ENCODE measurements at places on chromosomes 5 and 9.

GRCh38 chr9:13487936-13488335, 208.4 kb upstream of the MPDZ start:
- no peak for DNase-seq

DNA sequence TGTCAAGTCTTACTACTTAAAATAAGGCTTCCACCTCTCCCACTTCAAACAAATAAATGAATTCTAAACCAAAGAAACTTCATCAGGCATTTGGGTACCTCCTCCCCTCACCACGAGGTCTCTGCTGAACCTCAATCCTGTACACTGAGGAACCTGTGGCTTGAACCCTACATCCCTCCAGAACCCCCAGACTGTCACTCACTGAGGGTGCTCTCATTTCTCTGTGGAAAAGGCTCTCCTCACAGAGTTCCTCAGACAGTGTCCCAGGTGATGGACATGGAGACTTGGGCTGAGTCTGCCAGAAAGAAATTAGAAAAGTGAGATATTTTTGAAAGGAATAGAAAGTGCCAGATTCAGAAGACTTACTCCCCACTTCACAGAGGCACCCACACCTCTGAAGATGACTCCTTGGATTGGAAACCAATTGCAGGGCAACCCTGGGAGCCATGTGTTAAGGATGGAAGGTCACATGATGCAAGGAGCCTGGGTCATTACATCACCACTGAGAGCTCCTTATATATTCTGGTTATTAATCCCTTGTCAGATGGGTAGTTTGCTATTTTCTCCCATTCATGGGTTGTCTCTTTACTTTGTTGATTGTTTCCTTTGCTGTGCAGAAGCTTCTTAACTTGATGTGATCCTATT, 19.8 kb downstream of the MLANA start:
- no peak for DNase-seq

- no peak for DNase-seq
Measured at GRCh38 chr5:131305138-131305689, 41.4 kb downstream of the CDC42SE2 start.

GRCh38 chr5:133032852-133033742, 6.7 kb upstream of the ZCCHC10 start:
- DNase-seq = no peak

GRCh38 chr9:110919609-110920008, 118.7 kb downstream of the LPAR1 start:
- no peak for DNase-seq

- DNase-seq = no peak
Measured at GRCh38 chr9:2019723-2020122, 4.6 kb downstream of the SMARCA2 start.

- DNase-seq = no peak
Measured at GRCh38 chr5:179269781-179270543, 75.3 kb downstream of the ADAMTS2 start.

GRCh38 chr5:131463656-131464055, 171.4 kb downstream of the RAPGEF6 start:
- DNase-seq = no peak

- DNase-seq = no peak
Measured at GRCh38 chr5:163261647-163262269, 175.6 kb upstream of the CCNG1 start.

GRCh38 chr5:101561018-101561417, 657.9 kb upstream of the ST8SIA4 start:
- no peak for DNase-seq

GRCh38 chr5:133694181-133694831, 82.0 kb upstream of the FSTL4 start:
- DNase-seq = no peak

GRCh38 chr5:72301557-72301956, 18.5 kb downstream of the MRPS27 start:
- DNase-seq = peak; percentile 95

GRCh38 chr9:86741311-86742208, 205.7 kb downstream of the GAS1 start:
- no peak for DNase-seq

DNA sequence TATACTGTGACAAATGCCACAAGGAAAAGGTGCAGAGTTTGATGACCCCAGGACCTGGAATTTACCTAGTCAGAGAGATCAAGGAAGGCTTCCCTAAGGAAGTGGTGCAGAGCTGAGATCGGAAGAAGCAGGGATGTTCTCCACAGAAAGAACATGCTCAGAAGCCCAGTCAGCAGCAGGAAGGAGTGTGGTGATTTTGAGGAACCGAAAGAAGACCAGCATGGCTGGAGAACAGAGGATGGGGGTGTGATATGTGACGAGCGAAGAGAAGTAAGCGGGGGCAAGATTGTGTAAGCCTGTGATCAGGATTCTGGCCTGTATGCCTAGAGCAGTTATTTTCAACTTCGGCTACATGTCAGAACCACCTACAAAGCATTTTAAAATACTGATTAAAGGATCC, 18.7 kb upstream of the PIK3R1 start:
- no peak for DNase-seq

DNA sequence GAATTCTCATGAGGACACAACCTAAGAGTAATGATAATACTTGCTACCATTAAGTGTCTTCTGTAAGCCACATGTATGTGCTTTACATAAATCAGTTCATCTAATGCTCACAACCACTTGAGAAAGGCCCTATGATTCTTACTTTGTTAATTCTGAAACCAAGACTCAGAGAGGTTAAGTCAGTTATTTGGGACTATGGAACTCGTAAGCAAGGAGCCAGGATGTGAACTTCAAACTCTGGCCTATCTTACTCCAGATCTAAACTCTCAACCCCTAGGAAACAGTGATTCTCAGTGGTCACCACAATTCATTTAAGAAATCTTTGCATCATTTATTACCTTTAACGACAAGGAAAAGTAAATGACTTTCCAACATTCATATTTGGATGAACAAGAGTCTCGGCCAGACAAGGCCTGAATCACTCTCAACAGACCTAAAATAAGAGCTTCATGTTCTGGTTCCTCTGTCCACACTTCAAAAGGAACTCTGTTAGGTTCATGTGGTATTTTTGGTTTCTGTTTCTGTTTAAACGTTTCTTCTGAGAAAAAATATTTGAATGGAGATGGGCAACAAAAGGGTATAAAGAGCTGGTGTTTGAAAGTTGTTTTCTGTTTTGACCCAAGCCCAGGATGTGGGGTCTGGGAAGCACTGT, 104.8 kb downstream of the LPAR1 start:
- DNase-seq = no peak

GRCh38 chr9:97860451-97861147, 7.6 kb downstream of the FOXE1 start:
- DNase-seq = no peak

DNA sequence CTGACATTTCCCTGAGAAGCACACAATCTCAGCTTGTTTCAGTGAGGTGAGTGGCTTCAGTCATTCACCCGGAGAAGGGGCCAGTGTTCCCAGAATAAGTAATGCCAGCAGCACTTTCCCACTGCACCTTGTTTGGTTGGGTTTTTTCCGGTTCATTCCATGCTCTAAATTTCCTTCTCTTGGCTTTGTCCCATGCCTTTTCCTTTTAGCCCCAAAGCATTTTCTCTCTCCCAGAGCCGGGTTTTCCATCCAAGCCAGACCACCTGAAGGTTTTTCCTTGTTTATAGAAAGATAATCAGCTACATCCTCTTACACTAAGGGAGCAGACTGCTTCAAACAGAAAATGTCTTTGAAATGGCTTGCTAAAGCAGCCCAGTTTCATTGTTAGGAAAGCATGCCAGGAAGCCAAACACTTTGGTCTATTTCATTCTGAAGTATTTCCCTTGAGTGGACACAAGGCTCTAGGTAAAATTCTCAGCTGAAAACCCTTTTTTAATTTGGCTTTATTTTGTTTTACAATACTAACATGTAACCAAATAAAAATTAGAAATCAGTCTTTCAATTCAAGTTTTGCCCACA, 501.6 kb downstream of the DTWD2 start:
- DNase-seq = no peak

DNA sequence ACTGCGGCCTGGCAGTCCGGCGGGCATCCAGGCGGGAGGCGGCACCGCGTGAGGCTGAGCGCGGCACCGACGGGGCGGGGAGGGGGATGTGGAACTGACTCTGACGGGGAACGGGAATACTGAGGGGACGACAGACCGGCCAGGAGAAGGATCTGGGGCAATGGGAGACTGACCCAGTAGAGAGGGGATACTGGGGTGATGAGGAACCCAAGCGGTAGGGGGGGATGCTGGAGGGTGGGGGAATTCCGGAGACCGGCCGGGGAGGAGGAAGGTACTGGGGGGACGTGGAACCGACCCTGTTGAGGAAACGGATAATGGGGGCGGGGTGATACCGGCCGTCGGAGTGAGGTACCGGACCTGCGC, 423 bp downstream of the IPPK start:
- no peak for DNase-seq

GRCh38 chr5:132499440-132500243, 9.1 kb upstream of the IRF1 start:
- DNase-seq = no peak

- no peak for DNase-seq
Measured at GRCh38 chr5:74149395-74149794, 491.1 kb downstream of the ENC1 start.

GRCh38 chr9:78167356-78167755, 68.5 kb upstream of the CEP78 start:
- DNase-seq = no peak

DNA sequence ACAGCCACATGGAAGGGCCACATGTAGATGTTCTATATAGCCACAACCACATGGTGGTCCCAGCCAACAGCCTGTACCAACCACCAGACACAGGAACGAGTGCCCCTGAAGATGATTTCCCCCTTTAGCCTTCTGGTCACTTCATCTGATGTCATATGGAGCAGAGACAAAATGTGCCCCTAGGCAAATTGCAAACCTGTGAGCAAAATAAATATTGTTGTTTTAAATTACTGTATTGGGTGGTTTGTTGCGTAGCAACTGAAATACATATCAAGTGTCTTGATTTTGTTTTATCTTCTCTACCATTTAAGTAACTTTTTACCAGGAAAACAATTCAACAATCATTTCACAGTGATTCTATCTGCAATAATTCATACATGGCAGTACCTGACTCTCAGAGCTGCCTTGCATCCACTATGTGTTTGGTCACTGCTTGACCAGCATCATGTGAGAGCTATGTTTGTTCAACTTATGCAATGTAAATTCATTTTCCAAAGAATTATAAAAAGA, 142.5 kb upstream of the VLDLR start:
- DNase-seq = no peak

DNA sequence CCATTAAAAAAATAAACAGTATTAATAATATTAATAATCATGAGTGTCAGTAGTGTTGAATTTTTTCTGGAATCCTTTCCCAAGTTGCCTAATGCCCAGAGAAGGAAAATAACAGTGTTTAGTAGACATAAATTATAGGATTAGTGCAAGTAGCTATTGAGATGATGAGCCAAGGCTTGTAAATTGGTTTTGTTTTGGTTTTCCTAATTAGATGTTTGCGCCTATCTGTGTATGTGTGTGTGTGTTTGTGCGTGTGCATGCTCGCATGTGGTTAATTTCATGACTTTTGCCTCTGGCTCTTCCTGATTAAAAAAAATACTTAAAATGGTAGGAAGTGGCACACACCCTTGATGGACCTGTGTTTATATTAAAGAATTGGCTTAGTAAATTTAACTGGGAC, 55.4 kb downstream of the FXN start:
- no peak for DNase-seq

DNA sequence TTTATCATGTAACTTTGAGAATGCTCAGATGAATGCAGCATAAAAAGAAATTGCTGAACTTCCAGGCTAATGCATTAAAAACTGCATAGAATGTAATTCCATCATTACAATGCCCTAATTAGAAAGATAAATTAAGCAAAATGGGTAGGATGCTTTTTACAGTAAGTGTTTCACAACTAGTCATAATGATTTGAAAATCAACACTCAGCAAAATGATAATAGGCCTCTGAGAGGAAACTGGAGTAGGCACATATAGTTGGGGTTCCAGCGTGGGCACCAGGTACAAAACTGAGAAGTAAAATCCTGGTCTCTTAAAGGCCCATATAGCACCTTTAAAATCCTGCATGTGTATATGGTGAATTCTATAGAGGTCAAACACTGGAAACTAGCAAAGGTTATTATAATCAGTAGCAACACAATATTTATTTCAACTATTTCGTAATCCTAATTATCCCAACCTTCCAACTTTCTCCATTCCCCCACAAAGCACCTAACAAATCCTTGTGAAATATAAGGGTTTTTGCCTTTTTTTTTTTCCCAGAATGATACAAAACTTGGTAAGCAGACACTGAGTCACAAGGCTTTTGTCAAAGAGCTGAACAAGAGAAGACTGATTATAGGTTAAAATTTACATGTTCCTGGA, 108.0 kb upstream of the NR5A1 start:
- no peak for DNase-seq

- DNase-seq = no peak
Measured at GRCh38 chr5:126341906-126342630, 81.1 kb upstream of the GRAMD2B start.

DNA sequence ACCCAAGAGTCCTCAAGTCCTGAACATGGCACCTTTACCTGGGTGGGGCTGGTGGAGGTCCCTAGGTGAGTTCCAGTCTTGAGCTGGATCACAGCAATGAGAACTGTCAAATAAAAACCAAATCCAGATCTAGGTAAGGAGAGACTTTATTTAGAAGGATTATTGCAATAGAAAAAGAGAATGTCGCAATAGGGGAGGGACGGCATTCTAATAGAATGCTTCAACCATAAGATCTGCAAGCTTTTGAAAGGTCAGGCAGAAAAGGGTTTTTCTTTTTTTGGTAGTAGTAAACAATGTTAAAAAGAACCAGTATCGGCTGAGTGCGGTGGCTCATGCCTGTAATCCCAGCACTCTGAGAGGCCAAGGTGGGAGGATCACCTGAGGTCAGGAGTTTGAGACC, 5.2 kb upstream of the GCNT1 start:
- no peak for DNase-seq

- no peak for DNase-seq
Measured at GRCh38 chr5:173950829-173951228, 38.1 kb upstream of the C5orf47 start.

GRCh38 chr5:42015681-42016080, 90.6 kb downstream of the FBXO4 start:
- no peak for DNase-seq

GRCh38 chr9:129351642-129352145, 173.6 kb upstream of the IER5L start:
- no peak for DNase-seq

DNA sequence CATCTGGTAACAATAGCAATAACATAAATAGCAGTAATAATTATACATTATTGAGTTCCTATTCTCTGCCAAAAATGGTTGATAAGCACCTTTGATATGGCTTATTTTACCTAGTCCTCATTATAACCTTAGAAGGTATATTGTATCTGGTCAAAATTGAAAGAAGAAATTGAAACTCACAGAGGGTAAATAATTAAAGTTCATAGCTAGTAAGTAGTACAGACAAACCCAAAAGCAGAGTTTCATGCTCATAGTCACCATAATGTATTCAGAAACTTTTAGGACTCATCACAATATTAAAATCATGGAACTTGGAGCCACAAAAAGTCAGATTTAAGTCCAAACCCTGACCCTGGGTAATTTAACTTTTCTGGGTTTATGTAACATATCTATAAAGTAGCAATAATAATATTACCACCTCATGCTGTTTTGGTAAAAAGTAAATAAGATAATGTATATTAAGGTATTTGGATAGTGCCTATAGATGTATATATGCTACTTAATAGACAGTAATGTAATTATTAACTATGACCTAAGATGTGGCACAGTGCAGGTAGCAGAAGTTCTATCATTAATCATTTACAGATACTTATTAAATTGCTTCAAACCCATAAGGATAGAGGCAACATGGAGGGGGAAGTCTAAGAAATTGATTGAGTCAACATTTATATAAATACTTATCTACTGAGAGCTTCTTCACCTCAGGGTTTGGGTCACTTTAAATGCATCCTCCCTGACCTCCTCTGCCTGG, 32.4 kb downstream of the STK32A start:
- DNase-seq = no peak
